Activated CD4-positive, alpha-beta T cell treated with anti-CD3 and anti-CD28 coated beads, Interleukin-2, amount 50 U/mL, for 4 hours (primary cell): ENCODE measurements at places on chromosomes 6 and 20.

DNA sequence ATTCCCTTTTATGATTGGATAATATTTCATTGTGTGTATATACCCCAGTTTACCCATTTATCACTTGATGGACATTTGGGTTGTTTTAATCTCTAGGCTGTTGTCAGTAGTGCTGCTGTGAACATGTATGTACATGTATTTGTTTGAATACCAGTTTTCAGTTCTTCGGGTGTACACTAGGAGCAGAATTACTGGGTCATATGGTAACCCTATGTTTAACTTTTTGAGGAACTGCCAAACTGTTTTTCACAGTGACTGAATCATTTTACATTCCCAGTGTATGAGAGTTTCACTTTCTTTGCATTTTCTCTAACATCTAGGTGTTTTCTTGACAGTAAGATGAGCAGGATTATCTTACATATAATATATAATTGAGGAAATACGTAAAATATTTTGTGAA, 44.7 kb upstream of the ADIG start:
- DNase-seq, result no peak

DNA sequence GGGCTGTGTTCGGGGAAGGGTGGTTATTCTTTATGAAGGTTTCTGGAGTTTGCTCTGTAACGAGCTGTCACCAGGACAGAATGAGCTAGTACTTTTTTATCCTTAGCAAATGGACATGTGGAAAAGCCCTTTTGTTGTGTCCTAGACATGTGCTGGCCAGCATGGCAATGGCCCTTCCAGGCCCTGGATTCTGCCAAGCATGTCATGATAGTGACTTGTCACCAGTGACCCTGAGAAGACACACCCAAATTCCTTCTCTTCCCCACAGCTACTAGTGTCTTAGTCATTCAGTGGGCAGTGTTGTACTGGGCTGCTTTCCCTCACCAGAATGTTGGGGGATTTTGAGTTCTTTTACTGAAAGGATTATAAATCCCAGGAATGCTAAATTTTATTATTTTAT, 74.0 kb upstream of the XRN2 start:
- DNase-seq, result no peak

DNA sequence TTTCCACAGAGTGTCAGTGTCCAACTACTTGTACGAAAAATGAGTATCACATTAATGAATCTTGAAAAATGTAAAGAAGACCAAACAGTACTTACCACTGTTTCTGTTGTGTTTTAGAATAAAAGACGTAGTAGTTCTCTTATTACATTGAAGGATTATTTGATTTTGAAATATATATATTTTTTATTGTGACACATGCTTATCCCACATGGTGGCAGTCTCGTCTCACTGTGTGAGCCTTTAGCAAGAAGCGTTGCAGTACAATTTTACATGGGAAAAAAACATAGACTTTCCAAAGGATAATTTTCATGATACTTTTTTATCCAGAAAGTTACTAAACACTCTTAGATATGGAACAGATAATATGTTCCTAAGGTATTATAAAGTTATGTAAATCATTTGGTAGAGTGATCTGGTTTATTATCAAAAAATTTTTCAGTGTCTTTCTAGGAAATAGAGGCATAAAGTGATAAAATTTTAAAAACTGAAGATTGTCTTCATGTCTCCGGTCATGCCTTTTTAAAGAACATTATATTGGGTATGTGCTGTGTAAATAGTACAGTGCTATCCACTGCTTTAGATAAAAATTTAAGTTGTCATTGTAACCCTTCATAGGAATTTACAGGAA, 117.5 kb upstream of the SAMD5 start:
- DNase-seq, result no peak

- DNase-seq, result no peak
Observed at GRCh38 chr20:4141291-4142240, 126.2 kb upstream of the RNF24 start.

- DNase-seq, result no peak
Observed at GRCh38 chr6:48084201-48084600, 26.8 kb downstream of the PTCHD4 start.

DNA sequence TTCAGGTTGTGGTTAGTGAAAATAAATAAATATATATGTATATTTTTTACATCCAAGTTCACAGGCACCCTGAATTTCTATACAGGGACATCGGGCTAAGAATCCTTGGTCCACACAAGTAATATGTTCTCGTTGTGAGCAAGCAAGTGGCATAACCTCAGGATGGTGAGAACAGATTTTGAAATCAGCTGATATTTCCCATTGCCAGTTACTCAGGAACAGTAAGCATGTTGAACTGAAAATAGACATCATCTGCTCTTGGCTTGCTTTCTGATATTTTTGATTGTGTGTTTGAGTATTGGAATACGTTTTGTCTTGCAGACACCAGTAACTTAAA, 87.7 kb downstream of the TRMT6 start:
- DNase-seq, result no peak

- no peak for DNase-seq
Observed at GRCh38 chr6:91240878-91241603, 654.2 kb upstream of the MAP3K7 start.

DNA sequence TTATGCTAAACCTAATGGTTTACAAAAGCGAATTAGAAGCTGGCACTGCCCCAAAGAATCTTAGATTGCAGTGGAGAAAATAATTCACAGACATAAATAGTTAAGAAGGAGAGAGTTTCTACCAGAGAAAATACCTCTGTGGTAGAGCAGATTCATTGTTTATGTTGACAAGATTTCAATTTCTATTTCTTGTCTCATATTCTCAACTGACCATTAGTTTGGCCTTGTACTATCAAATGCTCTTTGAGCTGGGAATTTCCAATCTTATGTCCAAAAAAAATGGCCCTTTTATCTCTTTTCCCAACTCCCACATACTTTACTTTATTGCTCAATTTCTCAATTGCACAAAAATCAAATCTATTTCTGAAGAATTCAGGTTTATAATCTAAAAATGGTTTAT, 804.1 kb upstream of the CITED2 start:
- DNase-seq, result no peak

DNA sequence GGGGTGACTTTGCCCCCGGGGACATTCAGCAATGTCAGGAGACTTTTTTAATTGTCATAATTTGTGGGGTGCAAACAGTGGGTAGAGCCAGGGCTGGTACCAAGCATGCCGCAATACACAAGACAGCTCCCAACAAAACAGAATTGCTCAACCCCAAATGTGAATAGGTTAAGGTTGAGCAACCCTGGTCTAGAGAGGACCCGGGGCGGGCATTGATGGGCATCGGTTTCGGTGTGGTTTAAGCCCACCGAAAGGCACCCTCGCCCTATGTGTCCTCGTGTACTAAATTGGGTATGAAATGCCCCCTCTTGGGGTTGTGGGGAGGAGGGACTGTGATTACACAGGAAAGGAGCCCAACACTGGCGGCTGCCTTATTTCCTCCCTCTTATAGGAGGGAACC, 36.0 kb downstream of the KIAA1755 start:
- no peak for DNase-seq

GRCh38 chr6:155384321-155384952, 70.2 kb upstream of the TFB1M start:
- DNase-seq, result no peak

- no peak for DNase-seq
Observed at GRCh38 chr6:161584621-161585340, 310.9 kb upstream of the AGPAT4 start.

DNA sequence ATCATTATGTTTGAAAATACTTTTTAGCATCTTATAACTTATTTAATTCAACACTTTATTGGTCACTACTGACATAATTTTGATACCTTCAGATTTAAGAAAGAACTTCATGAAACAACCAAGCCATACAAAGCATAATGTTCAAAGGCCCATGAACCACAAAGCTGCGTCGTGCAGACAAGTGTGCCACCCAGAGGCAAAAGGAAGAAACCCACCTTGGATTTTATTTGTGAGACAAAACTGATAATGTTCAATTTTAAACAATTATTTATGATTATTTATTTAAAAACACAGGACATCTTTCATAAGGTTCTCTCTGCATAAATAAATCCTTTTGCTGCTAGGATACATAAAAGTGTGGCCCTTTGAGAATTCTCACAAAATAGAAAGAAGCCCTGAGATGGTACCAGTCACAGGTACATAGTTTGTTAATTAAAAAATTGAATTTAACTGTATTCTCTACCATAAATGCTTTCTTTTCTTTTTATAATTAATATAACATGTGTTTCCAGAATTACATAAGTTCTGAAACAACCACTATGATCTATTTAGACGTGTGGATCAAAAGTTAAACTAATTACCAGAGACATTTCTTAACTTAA, 143.7 kb downstream of the RALGAPA2 start:
- DNase-seq, result no peak

- DNase-seq, result no peak
Observed at GRCh38 chr6:132515386-132515785, 2.5 kb upstream of the STX7 start.

DNA sequence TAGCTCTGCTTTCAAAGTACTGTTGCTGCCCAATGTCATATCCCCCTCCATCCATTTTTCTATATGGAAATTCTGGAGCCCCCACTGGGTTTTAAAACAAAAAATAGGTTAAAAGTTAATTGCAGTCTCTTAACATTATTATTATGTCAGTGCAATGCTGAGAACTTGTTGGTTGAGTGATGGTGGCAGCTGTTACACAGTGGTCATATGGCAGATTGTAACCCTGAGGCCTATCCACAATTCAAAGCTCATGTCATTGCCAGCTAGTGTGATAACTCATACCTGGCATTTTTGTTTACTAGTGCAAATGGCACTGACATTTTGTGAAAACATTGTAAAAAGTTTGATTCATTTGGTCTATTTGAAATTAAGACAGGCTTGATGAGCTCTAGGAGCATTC, 305.7 kb upstream of the FLRT3 start:
- DNase-seq, result no peak

GRCh38 chr6:111358454-111358853, 124.6 kb downstream of the REV3L start:
- DNase-seq, result no peak

DNA sequence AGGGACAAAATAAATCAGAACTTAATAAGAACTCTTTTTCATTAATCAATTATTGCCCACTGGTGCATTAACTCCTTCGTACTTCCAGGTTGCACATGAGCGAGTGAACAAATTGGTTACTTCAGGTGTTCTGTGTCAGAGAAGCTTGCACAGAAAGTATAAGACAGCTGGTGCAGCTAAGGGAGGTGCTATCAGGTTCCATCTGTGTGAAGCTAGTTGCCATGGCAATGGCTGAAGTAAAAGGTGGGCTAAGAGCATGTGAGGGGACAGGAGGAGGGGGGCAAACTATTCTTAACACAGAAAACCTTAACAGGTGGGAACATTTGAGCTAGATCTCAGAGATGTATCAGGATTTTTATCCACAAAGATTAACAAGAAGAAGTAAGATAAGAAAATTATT, 81.6 kb downstream of the MANEA start:
- no peak for DNase-seq

DNA sequence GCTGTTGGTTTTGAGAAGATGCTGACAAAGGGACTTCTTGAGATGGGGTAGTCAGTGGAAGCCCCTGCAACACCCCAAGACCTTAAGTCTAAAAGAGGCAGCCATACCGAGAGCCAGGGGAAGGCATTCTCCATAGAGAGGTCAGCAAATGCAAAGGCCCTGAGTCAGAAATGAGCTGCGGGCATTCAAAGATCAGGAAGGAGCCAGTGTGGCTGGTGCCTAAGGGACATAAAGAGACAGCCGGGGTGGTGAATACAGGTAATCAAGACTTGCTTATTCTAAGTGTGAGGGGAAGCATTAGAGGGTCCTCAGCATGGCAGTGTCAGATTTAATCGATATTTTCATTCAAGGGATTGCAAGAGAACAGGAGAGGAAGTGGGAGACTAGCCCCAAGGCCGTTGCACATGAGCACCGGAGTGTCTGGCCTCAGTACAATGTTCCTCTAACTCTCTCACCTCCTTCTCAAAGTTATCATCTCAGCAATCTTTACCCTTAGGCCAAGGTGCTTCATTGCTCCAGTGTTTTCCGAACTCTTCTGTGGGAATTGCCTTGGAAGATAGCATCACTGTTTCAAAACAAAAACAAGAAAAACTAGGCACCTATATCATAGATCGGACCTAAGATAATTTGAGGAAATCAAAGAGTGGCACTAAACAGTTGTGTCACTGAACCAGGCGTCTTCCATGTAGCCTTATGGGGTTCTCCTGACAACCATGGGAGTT, 173.2 kb downstream of the DOK5 start:
- no peak for DNase-seq

DNA sequence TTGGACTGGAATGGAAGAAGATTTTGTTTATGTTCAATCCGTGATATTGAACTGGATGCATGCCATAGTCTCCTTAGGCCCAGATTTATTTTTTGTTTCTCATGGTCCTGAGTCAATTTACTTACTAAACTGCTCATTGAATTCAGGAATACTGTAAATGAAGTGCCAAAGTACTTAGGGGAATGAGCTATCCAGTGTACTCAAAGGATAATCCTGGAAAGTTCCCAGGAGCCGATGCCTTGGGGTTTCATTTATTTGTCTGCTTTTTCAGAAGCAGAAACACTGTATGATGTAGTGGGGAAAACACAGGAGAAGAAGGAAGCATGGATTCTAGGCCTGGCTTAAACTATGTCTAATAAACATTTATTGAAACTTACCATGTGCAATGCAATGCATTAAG, 56.1 kb upstream of the THEMIS start:
- no peak for DNase-seq

DNA sequence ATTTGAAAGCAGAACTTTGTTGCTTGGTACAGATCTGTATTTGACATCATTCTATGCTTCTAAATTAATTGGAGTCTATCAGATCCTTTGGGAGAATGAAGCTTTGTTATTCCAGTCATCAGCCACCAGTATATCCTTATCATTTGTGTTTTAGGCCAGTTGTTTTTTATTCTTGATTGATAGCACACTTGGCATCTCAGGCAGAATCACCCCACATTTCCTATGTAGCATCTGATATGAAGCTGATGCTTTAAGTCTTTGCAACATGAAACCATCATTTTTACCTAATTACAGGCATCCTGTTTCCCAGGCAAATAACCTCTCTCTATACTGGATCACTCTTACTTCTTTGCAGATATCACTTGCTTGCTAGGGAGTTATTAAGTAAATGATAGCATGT, 20.7 kb upstream of the RNGTT start:
- no peak for DNase-seq

DNA sequence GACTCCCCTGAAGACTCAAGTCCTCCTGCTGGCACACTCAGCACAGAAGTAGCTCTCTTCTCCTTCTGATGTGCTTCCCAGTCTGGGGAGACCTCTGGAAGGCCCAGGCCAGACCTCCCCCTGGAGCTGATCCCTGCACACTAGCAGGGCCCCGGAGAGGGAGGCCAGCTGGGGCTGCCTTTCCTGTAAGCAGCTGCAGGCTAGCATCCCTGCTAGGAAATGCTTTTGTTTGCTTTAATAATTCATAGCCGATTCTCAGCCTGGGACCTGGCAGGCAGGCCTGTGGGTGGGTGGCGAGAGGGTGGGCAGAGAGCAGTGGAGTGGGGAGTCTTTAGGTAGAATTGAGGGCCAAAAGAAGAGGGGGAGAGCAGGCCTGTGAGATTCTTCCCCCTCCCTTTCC, 5.2 kb downstream of the EBF4 start:
- no peak for DNase-seq
